ENCODE measurements at places on chromosomes 13 and 19. TPM values are rescaled to one million over a fixed set of nuclear protein-coding genes. Genes with fewer than 3 reads are reported as not detected.

- no peak for DNase-seq
Observed at GRCh38 chr13:95833719-95834118, 156.8 kb downstream of the DNAJC3 start.

- DNase-seq: no peak
Observed at GRCh38 chr13:60575142-60575541, 178.1 kb downstream of the TDRD3 start.

- DNase-seq: no peak
Observed at GRCh38 chr13:36710396-36710795, 36.6 kb downstream of the SERTM1 start.

- DNase-seq: no peak
Observed at GRCh38 chr13:69487576-69487975, 620.0 kb upstream of the ATXN8OS start.

The ASPDH gene
- not detected for total RNA-seq

The IGSF23 gene
- total RNA-seq: not detected
